ENCODE measurements at places on chromosomes 1 and 21.

DNA sequence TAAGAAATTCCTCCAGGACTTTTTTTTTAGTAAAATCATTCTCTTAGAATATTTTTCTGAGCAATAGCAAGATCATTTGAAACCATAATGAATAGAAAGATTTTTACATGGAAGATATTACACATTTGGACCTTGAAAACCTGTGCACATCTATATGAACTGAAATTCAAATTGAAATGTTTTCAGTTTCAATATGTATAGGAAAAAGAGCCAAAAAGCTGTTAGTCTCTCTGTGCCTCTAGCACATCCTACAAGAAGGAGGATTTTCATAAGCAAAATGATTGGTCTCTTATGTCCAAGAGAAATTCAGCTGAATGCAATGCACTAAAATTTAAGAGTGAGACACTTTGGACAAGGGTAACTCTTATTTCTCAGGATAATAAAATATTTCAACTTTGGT is 8.2 kb downstream of the HMCN1 start:
- DNase-seq, result no peak

DNA sequence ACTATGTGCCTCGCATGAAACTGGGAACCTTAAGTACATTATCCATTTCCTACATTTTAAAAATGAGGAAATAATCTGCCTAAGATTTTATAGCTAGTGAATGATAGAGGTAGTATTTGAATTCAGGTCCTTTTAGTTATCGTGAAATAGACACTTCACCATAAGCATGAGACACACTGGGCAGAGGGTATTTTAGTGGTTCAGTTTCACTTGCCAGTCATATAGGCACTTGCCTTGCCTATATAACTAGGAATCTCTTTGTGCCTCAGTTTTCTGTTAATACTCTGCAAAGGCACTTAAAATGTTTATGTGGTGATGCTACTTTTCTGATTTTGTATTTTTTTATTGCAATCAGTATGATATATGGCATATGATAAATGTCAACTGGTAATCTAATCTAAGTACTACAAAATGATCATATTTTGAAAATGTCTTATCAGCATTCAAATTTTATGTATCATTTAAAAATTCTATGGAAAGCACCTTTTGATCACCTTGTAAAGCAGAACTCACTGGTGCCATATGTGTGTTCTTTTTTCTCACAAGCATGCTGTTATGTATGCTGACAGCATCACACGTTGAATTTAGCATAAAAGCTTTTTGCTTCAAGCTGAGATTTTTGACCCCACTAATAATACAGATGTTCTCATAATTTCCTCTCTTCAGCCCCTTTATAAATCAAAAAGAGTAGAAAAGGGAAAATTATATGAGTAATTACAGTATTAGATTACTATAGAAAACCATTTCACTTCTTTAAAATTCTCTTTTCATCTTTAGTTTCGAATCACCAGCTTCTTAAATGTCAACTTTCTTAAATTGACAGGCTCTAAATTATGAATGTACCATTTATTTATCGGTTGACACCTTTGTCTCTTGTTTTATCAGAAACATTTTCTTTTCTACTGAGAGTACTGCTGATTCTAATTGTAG is 52.6 kb downstream of the RPS6KC1 start:
- no peak for DNase-seq

DNA sequence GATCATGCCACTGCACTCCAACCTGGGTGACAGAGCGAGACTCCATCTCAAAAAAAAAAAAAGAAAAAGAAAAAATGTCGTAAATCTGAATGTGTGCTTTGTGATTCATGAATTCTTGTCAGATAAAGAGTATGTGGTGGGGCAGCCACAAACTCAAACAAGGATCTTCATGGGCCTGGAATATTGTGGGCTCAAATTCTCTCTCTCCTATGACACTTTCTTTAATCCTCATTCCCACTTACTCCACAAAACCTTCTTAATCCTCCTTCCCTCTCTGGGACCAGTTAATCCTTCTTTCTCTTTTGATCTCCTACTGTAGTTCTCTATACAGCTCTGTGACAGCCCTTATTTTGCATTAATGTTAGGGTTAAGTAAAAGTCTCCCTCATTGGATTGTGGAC is 112.3 kb downstream of the AK5 start:
- no peak for DNase-seq

GRCh38 chr1:70134148-70134547 is 71.2 kb downstream of the LRRC40 start:
- DNase-seq, result no peak

DNA sequence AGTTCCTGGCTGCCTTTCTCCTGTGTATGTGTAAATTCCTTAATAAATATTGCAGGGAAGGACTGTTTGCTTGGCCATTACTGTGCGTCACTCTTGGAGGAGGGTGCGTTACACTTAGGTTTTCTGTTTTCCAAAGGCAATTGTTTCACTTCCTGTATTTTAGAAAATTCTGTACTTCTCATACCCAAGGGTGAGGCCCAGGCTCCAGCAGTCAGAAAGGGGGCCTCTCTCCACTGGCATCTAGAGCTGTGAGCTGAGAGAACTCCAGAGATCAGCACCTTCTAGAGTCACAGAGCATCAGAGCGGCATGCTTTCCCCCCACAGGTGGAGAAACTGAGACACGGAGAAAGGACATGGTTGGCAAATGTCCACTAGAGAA is 27.0 kb upstream of the ZFP69B start:
- DNase-seq, result no peak

GRCh38 chr1:39898191-39898590 is 3.5 kb downstream of the MYCL start:
- no peak for DNase-seq

DNA sequence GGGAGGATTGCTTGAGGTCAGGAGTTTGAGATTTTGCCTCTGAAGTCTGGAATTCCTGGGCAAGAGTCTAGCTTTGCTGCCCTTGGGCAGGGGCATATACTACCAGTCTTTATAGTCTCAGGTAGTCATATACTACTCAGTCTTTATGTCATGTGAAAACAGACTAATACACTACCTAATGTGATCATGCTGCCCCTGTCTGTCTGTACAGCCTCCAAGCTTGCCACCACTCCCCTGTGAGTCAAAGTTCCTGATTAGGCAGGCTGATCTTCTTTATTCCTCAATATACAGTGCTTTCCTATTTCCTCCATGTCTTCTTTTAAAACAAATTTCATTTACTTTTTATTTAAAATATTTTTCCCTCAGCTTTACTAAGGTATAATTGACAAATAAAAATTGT is 105.3 kb upstream of the BEND5 start:
- no peak for DNase-seq

GRCh38 chr1:8133657-8134430 is 107.7 kb upstream of the ERRFI1 start:
- peak; percentile 58 for DNase-seq

GRCh38 chr1:221698579-221699349 is 43.1 kb downstream of the DUSP10 start:
- DNase-seq, result no peak

DNA sequence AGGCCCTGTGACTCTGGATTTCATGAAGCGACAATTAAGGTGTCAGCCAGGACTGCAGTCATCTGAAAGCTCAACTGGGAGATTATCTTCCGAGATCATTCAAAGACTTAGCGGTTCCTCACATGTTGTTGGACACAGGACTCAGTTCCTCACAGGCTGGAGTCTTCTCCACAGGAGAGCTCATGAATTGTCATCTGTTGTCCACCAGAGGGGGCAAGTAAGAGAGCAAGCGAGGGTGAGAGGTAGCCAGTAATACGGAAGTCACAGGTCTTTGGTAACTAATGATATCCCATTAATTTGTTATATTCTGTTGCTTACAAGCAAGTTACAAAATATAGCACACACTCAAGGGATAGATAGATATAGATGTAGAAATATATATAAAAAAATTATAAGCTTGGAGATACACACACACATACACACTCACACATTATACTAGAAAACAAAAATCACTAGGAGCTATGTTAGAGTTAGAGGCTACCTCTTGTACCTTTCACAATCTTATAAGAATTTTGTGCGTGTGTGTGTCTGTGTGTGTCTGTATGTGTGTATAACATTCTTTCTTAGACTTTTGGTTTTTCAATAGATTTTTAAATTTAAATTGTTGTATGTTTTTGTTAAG is 1695.3 kb downstream of the BRINP3 start:
- no peak for DNase-seq

DNA sequence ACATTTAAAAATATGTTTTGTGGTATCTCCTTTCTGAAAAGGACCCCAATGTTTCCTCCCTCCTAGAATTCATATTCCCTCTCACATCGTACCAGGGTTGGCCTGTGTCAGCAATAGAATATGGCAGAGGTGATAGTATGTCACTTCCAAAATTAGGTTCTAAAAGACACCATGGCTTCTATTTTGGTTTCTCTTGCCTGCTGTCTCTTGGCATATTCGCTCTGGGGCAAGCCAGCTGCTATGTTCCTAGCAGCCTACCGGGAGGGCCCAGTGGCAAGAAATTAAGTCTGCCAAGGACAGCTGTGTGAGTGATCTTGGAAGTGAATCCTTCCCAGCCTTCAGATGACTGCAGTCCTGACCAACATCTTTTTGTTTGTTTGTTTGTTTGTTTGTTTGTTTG is 92.9 kb upstream of the PPM1J start:
- no peak for DNase-seq

- no peak for DNase-seq
These were observed 4.2 kb downstream of the MYOG start for GRCh38 chr1:203081465-203082230.

DNA sequence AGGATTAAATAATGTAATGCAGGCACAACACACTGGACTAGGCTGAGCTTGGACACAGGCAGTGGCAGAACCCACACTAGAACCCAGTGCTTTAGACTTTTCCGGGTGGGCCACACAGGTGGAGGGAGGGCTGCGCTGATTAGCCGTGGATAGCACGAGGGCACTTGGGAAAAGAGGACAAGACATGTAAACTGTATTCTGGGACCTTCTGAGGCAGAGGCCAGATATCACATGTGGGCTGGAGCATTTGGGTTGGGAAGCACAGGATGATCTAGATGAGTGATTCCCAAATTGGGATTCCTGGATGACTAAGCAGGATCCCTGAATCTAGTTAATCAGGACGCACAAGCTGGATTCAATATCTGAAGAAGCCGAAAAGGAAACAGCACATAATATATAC is 20.3 kb upstream of the A3GALT2 start:
- DNase-seq, result no peak

- no peak for DNase-seq
These were observed 51.1 kb downstream of the CD247 start for GRCh38 chr1:167467126-167467710.

- DNase-seq, result peak; percentile 57
These were observed 64.0 kb downstream of the SLC19A1 start for GRCh38 chr21:45478115-45478801.

DNA sequence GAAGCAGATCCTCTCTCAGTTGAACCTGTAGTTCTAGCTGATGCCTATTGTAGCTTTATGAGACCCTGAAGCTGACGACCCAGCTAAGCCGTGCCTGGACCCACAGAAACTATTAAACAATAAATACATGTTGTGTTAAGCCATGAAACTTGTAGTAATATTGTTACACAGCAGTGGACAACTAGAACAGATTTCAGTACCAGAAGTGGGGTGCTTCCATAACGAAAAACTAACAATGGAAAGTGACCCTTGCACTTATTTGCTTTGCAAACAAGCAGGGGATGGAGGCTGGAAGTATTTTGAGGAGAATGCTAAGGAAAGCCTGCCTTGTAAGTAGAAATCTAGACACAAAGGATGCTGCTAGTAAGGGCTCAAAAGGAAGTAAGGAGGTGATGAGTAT is 18.1 kb upstream of the HEATR1 start:
- no peak for DNase-seq

- no peak for DNase-seq
These were observed 19.9 kb downstream of the ATP8B2 start for GRCh38 chr1:154344977-154345837.

- no peak for DNase-seq
These were observed 67.5 kb downstream of the RGL1 start for GRCh38 chr1:183872403-183872802.

DNA sequence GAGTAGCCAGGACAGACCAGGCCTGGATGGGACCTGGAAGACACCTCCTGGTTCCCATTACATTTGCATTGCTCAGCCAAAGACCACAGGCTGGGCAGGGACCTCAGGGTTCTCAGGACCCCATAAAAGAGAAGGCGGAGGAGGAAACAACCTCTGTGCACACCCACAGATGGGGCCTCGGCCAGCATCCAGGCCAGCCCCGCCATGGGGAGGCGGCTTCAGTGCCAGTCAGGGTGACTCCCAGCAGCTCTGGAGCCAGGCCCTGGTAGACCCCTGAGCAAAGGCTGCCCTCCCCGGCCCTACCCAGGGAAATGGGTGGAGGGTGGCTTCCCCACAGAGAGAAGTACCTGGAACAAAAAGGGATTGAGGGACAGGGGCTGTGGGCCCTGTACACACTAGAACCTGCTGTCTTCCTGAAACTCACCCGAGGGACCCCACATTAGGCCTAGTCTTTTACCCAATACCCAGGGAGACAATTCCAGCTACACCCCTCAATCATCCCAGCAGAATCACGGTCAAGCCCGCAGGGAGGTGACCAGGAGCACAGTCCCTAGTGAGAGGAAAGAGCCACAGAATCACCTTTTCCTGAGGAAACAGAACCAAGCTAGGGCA is 64.5 kb downstream of the PSMG1 start:
- no peak for DNase-seq

DNA sequence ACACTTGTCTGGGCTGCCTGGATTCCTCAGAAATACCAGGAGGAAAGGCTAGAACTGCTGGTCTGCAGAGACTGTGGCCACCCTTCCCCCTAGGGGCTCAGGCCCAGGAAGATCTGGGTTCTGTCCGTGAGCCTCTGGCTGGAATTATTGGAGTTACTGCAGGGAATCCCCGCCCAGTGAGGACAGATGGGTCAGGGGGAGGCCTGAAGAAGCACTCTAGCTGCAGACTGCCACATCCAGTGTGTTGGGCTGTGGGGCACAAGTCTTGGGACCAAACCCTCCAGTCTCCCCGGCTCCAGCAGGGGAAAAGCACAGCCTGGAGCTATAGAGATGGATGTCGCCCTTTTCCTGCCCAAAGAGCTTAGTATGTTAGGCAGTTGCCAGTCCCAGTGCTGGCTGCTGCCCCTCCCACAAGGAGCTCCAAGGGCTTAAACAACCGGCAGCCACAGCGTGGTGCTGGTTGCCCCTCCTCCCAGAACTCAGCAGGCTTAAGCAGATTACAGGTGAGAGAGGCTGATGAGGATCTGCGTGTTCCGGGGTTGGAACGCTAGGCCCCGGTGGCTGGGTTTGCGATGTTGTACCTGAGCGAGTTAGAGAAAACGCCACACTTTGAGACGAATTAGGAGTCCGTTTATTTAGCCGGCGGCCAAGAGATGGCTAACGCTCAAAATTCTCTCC is 255.5 kb upstream of the LRRC7 start:
- DNase-seq, result no peak

- no peak for DNase-seq
These were observed 110.2 kb upstream of the APP start for GRCh38 chr21:26280775-26281174.

- DNase-seq, result no peak
These were observed 528.2 kb downstream of the SMYD3 start for GRCh38 chr1:245978915-245979314.

All from prostate gland (tissue), 2 donors.